ENCODE measurements at places on chromosomes 7 and 10. TPM values are rescaled to one million over a fixed set of nuclear protein-coding genes. Genes with fewer than 3 reads are reported as not detected.

DNA sequence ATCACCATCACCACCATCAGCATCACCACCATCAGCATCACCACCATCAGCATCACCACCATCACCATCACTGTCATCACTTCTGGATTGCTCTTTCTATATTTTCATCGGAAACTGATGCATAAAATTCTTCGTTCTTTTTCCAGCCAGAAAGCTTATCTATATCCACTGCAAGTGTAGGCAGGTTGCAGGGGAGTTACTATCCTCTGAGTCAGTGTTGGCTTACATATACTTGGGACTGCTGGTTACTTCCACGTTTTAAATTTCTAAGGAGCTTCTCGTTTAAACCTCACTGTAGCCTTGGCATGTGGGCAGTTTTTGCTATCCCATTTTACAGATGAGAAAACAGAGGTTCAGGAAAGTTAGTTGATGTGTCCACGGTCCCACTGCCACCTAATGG lies 66.1 kb downstream of the FOXL3 start:
- no peak for DNase-seq

The GPR15LG gene
- not detected for total RNA-seq

DNA sequence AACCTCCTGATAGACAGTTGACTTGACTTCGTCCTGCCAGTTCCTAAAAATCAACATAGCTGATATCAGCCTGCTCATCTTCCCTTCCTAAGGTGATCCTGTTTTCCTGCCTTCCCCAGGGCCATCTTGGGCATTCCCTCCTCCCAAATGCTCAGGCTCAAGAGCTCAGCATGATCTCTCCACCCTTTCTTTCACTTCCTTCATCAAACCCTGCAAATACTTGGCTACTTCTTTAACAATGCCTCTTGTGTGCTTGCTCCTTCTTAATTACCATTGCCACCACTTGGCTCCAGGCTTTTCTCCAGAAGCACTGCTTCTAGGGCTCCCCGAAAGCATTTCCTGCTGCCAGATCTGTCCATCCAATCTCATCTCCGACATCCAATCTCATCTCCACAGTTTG lies 7.3 kb downstream of the FSCN3 start:
- DNase-seq: no peak

DNA sequence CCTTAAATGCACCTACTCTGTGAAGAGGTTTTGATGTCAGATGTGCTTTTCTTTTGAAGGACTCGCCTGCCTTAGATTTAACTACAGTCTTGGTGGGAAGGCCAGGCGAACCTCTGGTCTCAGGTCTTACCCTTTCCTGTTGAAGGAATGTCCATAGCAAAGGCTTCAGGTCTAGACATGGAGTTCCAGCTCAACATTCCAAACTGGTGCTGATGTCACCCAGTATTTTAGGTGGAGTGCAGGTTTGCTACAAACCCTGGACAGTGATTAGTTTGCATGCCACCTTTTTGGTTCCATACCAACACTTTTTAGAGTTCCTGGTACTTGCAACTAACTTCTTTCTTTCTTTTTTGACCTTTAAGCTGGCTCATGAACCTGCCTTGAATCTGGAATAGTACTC lies 258.7 kb downstream of the GFRA1 start:
- no peak for DNase-seq

DNA sequence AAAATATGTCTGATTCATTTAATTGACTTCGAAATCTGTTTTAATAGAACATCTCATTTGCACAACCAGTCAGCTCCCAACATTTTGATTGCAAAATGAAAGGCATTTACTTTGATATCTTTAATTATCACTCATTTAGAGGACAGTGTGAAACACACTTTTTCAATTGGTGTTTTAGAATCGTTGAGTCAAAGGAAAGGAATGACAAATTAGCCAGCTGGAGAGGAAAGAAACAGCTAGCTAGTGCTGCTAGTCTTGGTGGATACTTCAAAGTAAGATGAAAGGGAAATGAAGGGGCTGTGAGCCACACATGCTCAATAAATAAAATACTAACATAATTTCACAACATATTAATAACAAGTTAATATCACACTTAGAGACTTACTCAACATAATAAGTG lies 570.2 kb downstream of the PHTF2 start:
- DNase-seq: no peak

GRCh38 chr10:129883029-129883428 lies 81.0 kb downstream of the EBF3 start:
- no peak for DNase-seq

GRCh38 chr7:141673346-141673745 lies 28.6 kb downstream of the DENND11 start:
- no peak for DNase-seq

The ANKRD2 gene
- total RNA-seq: not detected

GRCh38 chr10:79493806-79494205 lies 18.5 kb upstream of the EIF5AL1 start:
- no peak for DNase-seq

The ARMH3 gene
- total RNA-seq: 30.9 TPM

DNA sequence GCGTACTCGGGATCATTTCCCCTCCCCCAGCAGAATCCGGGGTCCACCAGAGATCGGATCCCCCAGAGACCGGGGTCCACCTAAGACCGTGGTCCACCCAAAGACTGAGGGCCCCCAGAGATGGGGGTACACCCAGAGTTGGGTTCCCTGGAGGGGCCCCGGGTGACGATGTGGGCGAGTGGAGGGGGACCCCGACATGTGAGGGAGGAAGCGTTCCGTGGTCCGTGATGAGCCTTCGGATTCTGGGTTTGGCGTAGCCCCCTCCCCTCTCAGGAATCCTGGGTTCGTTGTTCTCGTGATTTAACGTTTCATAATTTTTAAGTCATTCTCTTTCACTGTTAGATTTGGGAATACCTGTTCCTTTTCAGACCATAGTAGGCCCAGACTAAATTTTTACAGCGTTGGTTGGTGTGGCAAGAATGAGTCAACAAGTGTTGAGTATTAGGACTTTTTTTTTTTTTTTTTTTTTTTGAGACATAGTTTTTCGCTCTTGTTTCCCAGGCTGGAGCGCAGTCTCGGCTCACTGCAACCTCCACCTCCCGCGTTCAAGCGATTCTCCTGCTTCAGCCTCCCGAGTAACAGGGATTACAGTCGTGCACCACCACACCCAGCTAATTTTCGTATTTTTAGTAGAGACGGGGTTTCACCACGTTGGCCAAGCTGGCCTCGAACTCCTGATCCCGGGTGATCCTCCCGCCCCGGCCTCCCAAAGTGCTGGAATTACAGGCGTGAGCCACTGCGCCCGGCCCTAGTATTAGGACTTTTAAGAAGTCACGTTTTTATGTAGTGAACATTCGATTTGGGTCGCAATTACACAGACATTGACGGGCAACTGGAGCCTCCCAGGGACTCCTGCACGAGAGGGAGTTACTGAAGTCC lies 672 bp downstream of the GTPBP4 start:
- DNase-seq: no peak

The CDC14C gene
- total RNA-seq: 0.18 TPM

GRCh38 chr7:48182718-48183369 lies 11.6 kb downstream of the ABCA13 start:
- no peak for DNase-seq

GRCh38 chr7:29879609-29880008 lies 73.3 kb downstream of the WIPF3 start:
- DNase-seq: no peak

GRCh38 chr7:37354656-37355131 lies 94.0 kb downstream of the ELMO1 start:
- DNase-seq: peak; percentile 79

- DNase-seq: no peak
Observed at GRCh38 chr7:117784315-117784714, 88.9 kb downstream of the CTTNBP2 start.

The GALNT17 gene
- 65.4 TPM for total RNA-seq

- no peak for DNase-seq
Observed at GRCh38 chr7:16309129-16309528, 112.2 kb downstream of the CRPPA start.

- no peak for DNase-seq
Observed at GRCh38 chr10:61051344-61051743, 107.4 kb upstream of the RHOBTB1 start.

Measured in sciatic nerve (tissue), 2 donors.